CD8-positive, alpha-beta memory T cell (primary cell): ENCODE measurements at places on chromosomes 7 and 10. TPM values are rescaled to one million over a fixed set of nuclear protein-coding genes. Genes with fewer than 3 reads are reported as not detected.

The MYOZ1 gene
- polyA plus RNA-seq: not detected

The AMPH gene
- 0.18 TPM for polyA plus RNA-seq

The DLX6 gene
- polyA plus RNA-seq: not detected

The CYP2W1 gene
- not detected for polyA plus RNA-seq

The RBP3 gene
- polyA plus RNA-seq: not detected

The PRKAR2B gene
- 0.93 TPM for polyA plus RNA-seq

The SLC18A2 gene
- 0.08 TPM for polyA plus RNA-seq

The LDB1 gene
- polyA plus RNA-seq: 36.0 TPM

The MRLN gene
- polyA plus RNA-seq: not detected

The LIMK1 gene
- polyA plus RNA-seq: 10.1 TPM

The BCL7B gene
- 101 TPM for polyA plus RNA-seq

The OPALIN gene
- polyA plus RNA-seq: not detected

The GSTO2 gene
- polyA plus RNA-seq: 0.60 TPM

The PDZD7 gene
- polyA plus RNA-seq: 0.23 TPM

The AKR1B15 gene
- not detected for polyA plus RNA-seq

The PRTFDC1 gene
- polyA plus RNA-seq: 1.3 TPM

The C10orf53 gene
- not detected for polyA plus RNA-seq

The TRIM73 gene
- 2.6 TPM for polyA plus RNA-seq

The PKD1L1 gene
- 0.02 TPM for polyA plus RNA-seq

The BCAP29 gene
- polyA plus RNA-seq: 44.6 TPM

The DEPP1 gene
- not detected for polyA plus RNA-seq

The LIPN gene
- polyA plus RNA-seq: not detected

The PNLIPRP1 gene
- polyA plus RNA-seq: not detected

The NAT16 gene
- polyA plus RNA-seq: not detected

The EFCAB10 gene
- polyA plus RNA-seq: not detected

The NOS3 gene
- 5.2 TPM for polyA plus RNA-seq

The CLIP2 gene
- 0.94 TPM for polyA plus RNA-seq

The NUP205 gene
- 23.9 TPM for polyA plus RNA-seq

The ZCWPW1 gene
- 6.5 TPM for polyA plus RNA-seq
